Calu3 (cell line): ENCODE measurements at places on chromosomes 2 and 18.

DNA sequence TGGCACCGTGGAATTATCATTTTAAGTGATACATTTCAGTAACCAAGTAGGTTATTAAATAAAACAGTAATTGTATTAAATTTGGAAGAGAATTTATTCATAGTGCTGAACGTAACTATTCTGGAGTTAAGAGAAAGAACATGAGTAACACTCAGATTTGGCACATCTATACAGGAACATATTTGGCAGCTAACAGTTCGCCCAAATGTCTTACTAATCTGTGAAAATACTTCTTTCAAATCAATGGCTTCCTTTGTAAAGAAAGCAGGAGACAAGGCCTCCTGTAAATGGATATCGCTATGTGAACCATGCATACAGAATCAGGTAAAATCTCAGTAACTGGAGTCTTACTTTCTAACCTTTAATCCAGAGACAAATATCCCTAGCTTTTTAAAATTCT is 64.4 kb downstream of the ZNF516 start:
- no peak for DNase-seq

GRCh38 chr2:15772086-15772595 is 168.2 kb upstream of the MYCN start:
- DNase-seq, result no peak

- no peak for DNase-seq
Observed at GRCh38 chr18:56200381-56200911, 437.9 kb downstream of the TXNL1 start.

DNA sequence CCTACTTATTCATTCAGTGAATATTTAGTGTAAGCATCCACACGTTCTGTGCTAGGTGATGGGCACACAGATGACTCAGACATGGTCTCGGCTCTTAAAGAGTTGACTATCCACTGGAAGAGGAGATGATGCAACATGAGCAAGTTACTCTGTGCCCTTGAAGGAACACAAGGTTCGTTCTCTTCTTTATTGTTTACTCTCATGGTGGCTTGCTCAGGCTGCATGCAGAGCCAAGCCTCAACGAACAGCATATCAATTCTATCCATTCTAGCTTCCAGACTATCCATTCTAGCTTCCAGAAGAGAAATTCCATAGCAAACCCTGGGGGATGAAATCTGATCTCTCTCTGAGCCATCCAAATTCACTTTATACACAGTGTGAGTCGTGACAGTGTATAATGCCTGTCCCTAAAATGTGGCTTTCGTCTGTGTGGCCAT is 68.1 kb upstream of the CTAGE1 start:
- DNase-seq, result no peak

DNA sequence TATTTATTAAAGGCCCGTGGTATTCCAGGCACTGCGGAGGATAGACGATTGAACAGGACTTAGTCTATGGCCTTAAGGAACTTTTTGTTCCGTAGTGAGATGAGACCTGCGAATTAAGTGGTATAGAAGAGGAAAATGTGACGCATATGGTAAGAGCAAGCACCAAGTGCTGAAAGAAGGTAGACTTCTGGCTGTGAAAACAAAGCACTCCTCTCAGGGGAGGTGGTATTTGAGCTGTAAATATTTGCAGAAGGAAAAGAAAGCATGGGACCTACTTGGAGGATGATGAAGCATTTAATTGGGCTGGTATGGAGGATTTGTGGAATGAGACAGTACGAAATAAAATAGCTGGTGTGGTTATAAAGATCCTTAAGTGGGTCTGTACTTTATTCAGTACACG is 62.5 kb downstream of the GPR39 start:
- no peak for DNase-seq

- no peak for DNase-seq
Observed at GRCh38 chr2:202541137-202541536, 93.6 kb upstream of the FAM117B start.

- DNase-seq, result no peak
Observed at GRCh38 chr2:141015341-141016047, 1115.3 kb downstream of the LRP1B start.

DNA sequence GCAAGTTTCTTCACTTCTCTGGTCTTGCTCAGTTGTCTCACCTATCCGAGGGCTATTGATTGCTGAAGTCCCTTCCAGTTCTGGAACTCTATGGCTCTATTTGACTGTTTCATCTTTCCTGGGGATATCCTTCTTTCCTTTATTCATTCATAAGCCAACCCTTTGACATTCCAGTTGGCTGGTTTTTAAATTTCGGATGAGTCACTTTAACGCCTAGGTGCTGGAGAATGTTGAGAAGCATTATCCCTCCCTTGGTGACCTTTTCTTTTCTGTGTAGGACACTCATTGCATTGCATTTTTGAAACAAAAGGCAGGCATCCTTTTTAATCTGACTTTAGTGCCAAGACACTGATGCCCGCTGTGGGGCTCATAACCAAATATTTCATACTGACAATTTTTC is 307.1 kb downstream of the TSN start:
- DNase-seq, result no peak

DNA sequence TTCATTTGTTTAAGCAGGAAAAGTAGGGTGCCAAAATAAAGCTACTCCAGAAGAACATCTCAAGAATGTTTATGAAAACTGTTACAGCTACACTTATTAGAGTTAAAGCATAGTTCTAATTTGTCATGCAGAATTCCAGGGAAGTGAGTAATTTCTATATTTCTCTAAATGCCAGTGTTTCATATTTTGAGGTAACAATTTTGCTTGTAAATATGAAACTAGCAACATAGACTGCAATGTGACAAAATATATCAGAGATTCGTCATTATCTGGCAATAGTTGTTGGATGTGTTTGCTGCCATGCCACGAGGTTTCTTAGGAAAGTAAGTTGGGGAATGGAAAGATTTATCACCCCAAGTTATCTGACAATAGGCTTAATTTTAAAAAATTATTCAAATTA is 424.1 kb upstream of the ZEB2 start:
- DNase-seq, result no peak
